Umbilical cord (tissue), 2 donors: ENCODE measurements at places on chromosomes 6 and 20.

GRCh38 chr20:59402681-59403080 lies 102.3 kb downstream of the EDN3 start:
- DNase-seq = peak; percentile 68

- DNase-seq = peak; percentile 96
Measured at GRCh38 chr6:130020907-130021629, 2.7 kb downstream of the L3MBTL3 start.

GRCh38 chr20:57658833-57659516 lies 38.7 kb upstream of the ZBP1 start:
- DNase-seq = no peak

DNA sequence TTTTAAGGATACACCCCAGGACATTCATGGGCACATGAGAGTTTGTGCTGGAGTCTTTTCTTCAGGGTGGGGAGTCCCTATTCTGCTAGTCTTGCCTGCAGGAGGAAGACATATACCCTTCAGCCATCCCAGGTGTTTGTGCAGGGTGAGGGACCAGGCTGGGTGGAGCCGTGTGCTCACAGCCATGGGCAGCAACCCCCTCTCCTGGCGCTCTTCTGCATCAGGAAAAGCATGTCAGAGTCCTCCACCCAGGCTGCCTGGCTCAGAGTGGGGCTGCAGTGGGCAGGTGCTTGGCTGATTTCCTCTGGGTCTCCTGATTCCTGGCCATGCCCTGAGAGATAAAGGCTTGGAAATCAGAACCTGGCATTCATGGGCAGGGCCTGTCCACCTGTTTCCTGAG lies 22.7 kb upstream of the MLN start:
- DNase-seq = no peak

DNA sequence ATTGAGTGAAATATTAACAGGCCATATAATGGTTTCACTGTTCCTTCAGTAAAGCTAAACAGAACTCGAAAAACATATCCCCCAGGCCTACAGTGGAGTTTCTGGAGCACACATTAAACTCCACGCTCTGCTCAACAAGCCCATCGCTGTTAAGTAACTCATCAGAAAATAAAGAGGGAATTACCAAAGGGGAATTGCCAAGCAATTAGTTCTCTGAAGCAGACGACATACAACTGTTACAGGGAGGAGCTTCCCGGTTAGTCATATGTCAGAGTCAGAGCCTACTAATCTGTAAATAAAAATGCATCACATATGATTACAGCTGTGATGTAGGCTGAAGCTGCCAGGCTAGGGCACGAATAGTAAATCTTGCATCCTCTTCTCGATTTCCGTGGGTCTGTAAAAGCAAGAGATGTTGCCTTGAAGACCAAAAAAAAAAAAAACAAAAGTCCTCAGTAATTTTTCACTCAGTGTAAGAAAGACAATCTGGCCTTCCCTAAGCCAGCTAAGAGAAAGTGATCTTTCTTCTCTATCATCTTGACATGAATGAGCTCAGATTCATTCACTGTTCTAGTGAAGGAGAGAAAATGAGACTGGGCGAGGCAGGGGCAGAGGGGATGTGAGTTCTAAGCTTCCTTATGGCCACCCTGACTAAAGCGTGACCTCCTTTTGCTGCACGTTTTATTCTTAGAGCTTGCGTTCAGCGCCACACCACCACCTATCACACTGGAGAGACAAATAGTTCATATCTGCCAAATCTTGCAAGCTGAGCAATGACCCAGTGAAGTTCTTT lies 13.8 kb downstream of the ATXN1 start:
- peak; percentile 63 for DNase-seq
